Iris pigment epithelial cell (primary cell): ENCODE measurements at places on chromosomes 5 and 9.

DNA sequence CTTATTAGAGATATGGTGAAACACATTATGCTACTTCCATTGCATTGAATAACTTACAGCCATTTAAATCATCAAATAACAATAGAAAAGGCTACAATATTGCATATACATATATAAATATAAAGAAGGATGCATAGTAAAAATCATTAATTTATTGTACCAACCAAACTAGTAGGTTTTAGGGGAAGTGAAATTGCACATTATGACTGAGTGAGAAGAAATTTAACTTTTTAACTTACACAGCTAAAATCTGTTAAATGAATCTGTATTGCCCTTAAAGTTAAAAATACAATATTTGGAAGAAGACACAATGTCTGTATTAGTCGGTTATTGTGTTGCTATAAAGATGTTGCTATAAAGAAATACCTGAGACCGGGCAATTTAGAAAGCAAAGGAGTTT, 2073.7 kb upstream of the ACO1 start:
- no peak for DNase-seq

GRCh38 chr5:132674671-132675506, 1.1 kb downstream of the IL4 start:
- peak; percentile 97 for DNase-seq

DNA sequence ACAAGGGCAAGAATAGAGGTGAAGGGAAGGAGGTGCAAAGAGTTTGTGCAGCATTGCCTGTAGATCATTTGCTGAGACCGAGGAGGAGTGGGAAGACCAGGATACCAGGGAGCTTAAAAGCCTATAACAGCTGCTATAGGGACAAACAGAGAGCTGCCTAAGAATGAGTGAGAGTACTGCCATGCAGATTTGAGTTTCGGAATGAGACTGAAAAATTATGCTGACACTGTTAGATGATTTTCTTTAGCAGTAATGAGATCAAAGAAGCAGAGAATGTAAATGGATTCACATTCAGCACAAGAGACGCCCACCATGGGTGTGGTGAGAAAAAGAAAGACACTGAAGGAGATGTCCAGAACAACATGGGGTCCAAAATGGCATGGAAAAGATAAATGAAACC, 69.7 kb downstream of the EPB41L4A start:
- DNase-seq = no peak

DNA sequence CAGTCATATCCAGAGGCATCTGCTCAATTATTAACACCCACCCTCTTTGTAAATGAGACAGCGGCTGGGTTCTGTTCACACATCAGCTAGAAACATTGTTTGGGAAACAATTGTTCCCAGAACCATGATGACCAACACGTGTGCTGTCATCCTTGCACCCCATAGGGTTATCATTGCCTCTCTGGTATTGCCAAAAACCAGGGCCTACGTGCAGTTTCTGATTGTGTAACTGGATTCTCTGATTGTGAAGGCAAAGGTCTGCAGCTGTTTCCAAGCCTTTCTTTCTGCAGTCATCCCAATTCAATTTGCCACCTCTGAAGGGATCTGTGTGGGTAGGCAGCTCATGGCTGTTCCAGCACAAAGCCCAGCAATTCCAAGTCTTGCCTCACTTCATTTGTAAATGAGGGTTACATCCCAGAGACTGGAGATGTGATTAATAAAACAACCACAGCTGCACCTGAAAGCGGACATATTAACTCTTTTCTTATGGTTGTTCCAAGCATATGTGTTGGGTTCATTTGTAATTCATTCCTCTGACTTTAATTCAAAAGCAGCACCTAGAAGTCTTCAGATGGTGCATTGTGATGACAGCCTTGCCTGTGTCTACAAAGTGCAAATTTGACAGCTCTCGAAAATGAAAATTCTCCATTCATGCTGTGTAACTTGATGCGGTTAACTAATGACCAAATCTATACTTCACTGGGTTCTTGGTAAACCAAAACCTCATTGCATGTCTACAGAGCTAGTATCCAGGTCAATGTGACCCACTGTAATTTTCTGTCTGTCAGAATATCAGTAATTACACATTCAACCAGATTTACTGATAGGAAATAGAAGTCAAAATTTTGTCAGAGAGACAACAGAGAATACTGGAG, 66.6 kb downstream of the YIPF5 start:
- no peak for DNase-seq

DNA sequence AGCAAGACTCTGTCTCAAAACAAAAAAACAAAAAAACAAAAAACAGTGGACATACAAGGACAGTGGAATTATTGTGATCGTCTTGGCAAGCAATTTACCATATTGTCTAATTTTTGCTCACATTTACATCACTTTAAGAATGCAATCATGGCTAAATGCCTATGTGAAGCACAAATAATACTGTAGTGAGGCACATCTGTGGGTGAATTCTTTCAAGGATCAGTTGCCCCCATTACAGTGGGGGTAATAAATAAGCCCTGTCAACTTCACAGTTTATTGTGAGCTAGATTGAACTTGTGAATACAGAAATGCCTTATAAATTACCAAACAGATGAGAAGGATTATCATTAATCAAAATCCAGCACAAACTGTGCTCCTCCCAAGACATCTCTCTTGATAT, 150.2 kb upstream of the PAPPA start:
- no peak for DNase-seq

GRCh38 chr9:77085416-77085815, 66.0 kb downstream of the FOXB2 start:
- no peak for DNase-seq

GRCh38 chr5:149485655-149486615, 65.3 kb downstream of the CSNK1A1 start:
- peak; percentile 99 for DNase-seq

DNA sequence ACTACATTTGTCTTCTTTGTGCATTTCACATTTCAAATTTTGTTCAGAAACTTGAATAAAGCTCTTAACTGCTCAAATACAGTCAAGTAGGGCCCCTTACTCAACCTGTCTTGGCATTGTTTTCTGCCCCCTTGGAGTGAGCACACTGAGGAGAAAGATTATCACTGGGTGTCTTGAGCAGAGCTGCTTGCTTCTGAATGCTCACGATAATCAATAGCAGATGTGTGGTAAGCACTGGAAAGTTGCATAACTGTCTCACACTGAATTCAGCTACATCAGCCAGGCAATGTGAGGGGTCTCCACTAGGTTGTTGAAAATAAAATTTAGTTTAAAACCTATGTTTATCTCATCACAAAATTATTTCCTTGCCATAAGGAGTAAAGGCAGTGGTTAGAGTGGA, 7.8 kb upstream of the TNFAIP8 start:
- DNase-seq = peak; percentile 62

- no peak for DNase-seq
These were observed 110.6 kb downstream of the GADD45G start for GRCh38 chr9:89715318-89715858.

DNA sequence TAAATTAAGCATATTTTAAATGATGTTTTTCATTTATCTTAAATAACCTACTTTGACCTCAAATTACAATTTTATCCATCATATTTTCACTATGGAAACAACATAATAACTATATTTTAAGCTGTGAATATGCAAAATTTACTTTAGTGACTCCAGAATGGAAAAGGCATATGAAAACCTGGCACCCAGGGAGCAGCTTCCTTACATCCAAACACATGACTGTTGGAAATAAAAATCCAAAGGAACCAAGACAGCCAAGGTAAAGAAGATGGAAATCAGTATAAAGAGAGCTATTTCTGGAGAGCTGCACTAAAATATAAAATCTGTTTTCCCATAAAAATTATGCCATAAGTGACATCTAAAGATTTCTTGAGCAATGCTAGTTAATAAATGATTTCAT, 140.3 kb upstream of the FTMT start:
- no peak for DNase-seq

DNA sequence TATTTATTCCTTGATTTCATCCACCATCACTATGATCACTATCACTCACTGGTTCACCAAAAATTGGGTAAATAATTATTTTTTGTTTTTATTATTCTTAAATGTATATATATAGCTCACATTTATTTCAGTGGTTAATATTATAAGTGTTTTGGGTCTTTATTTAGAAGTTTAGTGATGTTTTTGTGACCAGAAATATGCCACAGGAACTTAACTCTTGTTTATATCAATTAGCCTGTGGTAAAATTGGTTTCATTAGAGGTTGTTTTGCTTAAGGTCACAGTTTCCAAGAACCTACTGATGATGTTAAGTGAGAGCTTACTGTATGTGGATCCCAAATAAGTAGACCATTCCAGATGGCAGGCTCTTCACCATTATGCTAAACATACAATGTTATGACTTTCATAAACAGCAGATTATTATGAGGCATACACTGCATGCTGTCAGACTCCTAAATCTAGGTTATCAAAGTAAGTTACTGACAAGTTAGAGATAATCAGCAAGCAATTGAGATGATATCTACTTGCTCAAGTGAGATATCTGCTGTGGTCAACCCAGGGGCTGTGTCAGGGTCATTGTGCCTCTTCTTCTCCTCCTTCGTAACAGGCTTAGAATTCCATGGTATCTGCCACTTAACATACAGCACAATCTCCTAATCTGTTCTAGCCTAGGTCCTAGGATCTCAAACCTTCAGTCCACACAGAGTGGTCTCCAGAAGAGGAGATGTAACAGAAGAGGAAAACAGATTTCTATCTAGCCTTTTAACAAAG, 57.6 kb downstream of the NR3C1 start:
- no peak for DNase-seq

DNA sequence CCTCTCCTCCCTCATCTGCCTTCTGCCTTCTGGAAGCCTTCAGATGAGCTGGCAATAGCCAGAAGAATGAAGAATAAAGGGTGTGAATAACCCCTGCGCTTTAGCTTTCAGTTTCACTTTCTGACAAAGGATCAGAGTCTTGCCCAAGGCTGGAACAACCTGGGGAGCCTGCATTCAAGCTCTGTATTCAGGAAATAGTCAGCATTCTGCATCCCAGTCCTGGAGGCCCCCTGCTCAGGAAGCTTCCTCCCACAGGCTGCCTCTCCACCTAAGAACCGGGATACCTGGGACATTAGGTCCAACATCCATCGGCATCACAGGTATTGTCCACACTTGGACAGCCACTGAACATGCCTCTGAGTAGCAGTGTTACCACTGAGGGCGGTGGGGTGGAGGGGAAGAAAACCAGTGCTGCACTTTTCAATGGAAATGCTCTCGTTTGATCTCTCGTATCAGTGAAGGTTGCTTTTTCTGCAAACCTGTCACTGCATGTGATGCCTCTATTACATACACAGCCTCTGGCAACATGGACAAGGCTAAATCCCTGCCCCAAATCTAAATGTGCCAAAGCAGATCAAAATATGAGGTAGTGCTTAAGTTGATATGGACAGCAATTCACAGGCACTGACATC, 39.8 kb upstream of the ACO1 start:
- peak; percentile 43 for DNase-seq

DNA sequence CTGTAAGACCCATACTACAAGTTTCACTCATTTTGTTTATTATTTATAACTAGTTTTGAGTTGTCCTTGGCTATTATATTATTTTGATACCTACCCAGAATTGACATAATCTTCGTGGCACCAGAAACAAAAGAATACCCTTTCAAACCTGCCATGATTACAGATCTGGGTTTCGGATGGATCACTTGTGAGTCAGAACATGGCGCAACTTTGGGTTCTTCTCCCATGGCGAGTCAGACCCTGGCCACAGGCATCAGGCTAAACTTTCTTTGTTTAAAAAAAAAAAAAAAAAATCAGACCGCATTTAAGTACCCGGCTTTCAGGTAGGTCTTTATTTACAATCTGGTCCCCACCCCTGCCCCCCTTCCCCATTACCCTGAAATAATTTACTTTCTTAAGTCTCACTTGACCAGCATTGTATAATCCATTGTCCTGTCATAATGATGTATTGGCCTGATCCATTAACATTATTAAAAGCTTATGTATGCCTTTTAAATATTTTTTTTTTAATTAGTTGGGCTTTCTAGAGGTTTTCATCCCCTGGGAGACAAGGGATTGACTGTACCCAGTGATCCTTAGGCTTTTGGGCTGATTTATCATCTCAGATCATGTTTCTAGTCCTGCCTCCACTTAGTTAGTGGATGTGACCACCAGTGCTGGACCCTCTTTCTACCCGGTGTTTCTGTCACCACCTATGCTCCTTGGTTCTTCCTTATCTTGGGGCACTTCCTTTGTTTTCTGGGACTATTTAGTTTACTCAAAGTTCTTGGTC, 43.9 kb downstream of the F2RL2 start:
- DNase-seq = peak; percentile 27

DNA sequence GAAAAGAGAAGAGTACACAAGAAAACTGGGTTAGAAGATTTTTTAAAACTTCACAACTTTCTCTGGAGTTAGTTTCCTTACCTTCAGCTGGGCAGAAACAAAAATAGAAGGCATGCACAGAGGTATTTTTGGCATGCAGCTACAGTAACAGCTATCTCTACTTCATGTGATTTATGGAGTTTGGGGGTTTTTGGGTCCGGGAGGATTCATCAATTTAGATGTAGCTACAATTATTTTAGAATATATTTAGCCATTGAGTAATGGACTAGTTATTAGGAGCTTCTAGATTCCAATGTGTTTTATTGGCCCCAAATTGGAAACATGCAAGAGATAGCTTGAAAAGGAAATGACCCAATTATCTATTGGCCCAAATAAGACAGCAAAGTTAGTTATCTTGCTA, 91.6 kb upstream of the TNFAIP8 start:
- DNase-seq = no peak

DNA sequence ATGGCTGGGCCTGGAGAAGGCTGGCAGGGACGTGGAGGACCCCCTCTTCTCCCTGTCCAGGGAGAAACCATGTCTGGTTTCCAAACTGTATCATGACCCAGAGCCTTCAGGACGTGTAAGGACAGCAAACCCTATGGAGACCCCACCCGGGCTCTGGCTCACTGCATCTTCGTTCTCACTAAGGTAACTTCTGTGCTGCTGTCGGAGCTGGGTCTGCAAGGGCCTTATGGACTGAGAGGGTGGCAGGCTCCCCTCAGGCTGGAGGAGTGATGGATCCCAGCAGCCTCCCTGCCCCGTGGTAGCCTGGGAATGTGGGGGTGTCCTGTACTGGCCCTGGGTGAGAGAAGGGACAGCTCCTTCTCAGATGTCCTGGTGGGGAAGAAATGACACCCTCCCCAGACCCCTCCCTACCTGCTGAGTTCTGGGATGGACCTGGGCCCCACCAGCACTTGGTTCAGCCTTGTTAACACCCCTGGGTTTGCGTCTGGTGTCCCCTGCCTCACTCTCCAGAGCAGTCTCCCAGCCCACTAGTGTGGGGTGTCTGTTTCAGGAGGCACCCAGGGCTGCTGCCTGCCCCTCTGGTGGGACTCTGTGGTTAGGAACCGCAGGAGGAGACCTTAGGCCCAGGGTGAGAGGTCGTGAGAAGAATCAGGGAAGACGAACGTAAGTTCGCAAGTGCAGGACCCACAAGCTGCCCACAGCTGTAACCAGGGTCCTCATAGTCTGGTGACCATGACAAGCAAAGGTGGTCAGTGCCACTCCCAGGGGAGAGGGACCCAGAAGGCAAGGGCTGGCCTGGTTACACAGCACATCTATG, 6.6 kb downstream of the SPATA31E1 start:
- DNase-seq = no peak

GRCh38 chr9:70573308-70573707, 158.9 kb upstream of the KLF9 start:
- no peak for DNase-seq

GRCh38 chr5:8993031-8993430, 552.8 kb downstream of the SEMA5A start:
- peak; percentile 32 for DNase-seq
